ENCODE measurements at places on chromosomes 12 and 14.

DNA sequence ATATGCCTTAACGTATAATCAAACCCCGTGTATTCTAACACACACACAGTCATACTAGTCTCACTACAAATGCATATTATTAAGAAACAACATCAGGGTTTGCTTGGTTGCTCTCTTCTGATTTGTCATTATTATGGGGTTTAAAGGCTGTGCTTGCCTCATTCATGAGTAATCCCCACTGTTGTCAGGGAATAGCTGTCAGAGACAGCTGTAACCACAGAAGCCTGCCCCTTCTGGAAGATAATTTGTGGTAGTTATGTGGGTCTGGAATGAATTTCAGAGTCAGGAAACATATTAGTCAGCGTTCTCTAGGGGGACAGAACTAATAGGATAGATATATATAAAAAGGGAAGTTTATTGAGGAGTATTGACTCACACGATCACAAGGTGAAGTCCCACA, 456.9 kb upstream of the TMEM132C start:
- peaks cover 3% of the 10 kb centered on the region for H3K27me3 ChIP-seq
- H3K27ac ChIP-seq, result peak overlapping the region; percentile 77
- peaks cover 17% of the 10 kb centered on the region for H3K4me1 ChIP-seq

DNA sequence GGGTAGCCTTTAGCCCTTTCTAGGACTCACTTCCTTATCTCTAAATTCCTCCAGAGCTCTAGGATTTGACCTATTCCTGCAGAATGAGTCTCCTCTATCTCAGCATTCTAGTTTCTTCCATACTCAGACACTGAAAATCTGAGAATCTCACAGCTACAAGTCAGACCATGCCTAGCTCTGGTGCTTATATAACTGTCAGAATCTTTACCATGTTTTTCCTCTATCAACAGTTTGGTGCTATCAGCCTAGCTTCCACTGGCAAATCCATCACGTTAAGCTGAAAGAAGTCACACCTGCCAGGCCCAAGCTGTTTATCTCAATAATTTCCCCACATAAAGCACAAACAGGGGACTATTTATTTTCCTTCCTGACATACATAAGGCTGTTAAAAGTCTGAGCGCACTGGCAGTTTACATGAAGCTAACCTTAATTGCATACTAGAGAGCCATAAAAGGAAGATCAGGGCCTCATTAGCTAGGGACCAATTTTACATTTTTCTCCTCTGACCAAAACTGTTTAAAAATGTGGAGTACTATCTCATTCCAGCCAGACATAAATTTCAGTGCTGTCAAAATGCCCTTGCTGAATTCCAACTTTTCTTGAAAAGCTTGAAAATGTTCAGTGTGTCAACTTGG, 270.5 kb downstream of the C12orf75 start:
- no peaks in the 10 kb centered on the region for H3K36me3 ChIP-seq
- H3K27ac ChIP-seq, result no peak overlapping the region
- no peak overlapping the region for H3K4me3 ChIP-seq

GRCh38 chr14:89402363-89402762, 14.7 kb downstream of the FOXN3 start:
- peaks cover 40% of the 10 kb centered on the region for H3K4me1 ChIP-seq
- no peak for DNase-seq
- H3K36me3 ChIP-seq, result peaks cover 17% of the 10 kb centered on the region

DNA sequence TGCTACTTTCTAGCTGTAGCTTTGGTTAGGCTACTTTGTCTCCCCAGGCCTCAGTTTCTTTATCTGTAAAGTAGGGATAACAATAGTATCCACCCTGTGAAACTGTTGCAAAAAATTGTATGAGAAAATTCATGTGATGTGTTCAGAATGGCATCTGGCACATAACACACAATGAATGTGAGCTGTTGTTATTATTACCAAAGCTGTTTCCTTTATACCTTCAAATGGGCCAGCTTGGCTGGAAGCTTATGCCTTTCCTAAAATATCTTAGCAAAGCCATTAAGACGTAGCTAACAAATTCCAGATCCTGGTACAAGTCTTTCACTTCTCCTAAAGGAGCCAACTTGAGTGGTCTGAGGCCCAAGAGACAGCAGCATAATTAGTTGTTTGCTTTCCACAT, 25.2 kb upstream of the MANSC4 start:
- no peak for DNase-seq
- peaks cover 6% of the 10 kb centered on the region for H3K27me3 ChIP-seq
- H3K36me3 ChIP-seq, result peaks cover 16% of the 10 kb centered on the region
- H3K27ac ChIP-seq, result no peak overlapping the region

DNA sequence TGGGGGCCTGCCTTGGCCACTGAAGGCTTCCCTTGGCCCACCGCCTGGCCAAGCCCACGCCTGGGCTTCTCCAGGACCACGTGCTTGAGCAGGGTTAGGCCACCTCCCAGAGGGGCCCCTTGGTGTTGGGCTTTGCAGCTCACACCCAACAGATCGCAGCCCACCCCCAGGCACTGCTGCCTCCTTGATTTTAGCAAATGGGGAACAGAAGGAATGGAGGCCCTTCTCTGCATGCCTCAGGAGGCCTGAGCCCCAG, 23.3 kb downstream of the RAB35 start:
- peaks cover 7% of the 10 kb centered on the region for H3K36me3 ChIP-seq
- H3K4me1 ChIP-seq, result peaks cover 18% of the 10 kb centered on the region
- no peak for DNase-seq
- H3K27me3 ChIP-seq, result no peaks in the 10 kb centered on the region
- no peak overlapping the region for H3K4me3 ChIP-seq
- no peak overlapping the region for H3K27ac ChIP-seq

DNA sequence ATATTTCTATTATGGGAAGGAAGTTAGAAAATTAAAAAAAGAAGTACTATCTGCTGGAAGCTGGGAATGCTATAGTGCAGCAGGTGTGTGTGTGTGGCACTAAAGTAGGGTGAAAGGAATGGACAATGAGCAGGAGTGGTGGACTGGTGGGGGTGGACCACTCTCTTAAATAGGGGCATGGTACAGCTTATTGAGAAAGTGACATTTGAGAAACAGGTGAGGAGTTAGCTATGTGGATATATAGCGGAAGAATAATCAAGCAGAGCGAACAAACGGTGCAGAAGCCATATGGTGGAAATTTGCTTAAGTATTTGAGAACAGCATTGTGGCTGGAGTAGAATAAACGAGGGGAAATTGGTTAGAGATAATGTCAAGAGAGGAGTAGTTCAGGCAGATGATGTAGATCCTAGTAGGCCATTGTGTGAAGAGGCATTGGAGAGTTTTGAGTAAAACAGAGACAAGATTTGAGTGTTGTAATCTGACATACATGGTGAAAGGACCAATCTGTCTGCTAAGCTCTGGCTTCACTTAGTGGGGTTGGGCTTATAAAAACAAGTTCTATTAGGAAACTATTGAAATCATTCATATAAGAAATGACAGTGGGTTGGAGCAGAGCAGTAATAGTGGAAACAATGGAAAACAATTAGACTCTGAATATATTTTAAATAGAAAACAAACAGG, 149.2 kb upstream of the SYT10 start:
- H3K4me3 ChIP-seq, result peak overlapping the region; percentile 8
- H3K4me1 ChIP-seq, result no peaks in the 10 kb centered on the region
- no peaks in the 10 kb centered on the region for H3K27me3 ChIP-seq
- no peak for DNase-seq

- H3K4me1 ChIP-seq, result peaks cover 35% of the 10 kb centered on the region
- no peaks in the 10 kb centered on the region for H3K27me3 ChIP-seq
- no peak for DNase-seq
Observed at GRCh38 chr12:56164345-56164729, 6.2 kb downstream of the MYL6 start.

DNA sequence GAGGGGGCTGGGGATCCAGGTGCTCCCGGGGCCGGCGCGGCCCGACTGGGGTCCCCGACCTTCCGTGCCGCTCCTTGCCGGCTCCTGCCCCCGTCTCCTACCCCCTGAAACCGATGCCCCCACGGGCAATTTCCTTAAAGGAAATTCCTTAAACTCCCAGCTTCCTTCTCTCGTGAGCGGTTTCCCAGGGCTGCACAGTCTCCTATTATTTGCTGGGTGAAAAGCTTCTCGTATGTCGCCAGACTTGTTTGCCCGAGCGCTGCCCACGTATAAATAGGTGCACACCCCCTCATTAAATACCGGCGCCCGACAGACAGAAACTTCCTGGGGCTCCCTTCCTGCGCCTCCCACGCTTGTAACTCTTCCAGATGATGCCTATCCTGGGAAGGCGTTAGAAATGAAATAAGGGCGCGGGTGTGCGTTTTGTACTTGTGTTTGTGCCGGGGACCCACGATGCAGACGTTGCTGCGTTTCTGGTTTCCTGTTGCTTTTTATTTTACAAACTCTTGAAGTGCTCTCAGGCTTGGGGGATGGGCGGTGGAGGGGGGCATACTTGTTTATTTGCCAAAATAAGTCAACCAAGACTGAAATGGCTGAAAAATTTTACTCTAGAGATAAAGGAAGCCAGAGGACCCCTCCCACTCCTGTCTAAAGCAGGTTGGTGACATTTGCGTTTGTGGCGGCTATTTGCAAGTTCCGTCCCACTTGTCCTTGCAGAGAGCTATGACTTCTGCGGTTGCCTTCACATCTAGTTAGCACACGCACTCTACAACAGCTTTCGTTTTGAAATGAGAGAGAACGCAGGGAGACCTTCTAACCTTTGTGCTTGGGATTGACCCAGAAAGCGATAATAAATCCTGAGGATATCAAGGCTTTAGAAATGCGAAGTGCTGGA, 1.0 kb downstream of the HIP1R start:
- H3K27ac ChIP-seq, result peak overlapping the region; percentile 86
- peaks cover 10% of the 10 kb centered on the region for H3K27me3 ChIP-seq
- H3K4me1 ChIP-seq, result peaks cover 29% of the 10 kb centered on the region

GRCh38 chr14:94099006-94099405, 11.5 kb upstream of the IFI27 start:
- no peak overlapping the region for H3K4me3 ChIP-seq
- no peaks in the 10 kb centered on the region for H3K27me3 ChIP-seq
- peak; percentile 39 for DNase-seq
- peaks cover 24% of the 10 kb centered on the region for H3K36me3 ChIP-seq

GRCh38 chr12:70309348-70309747, 56.7 kb upstream of the KCNMB4 start:
- no peaks in the 10 kb centered on the region for H3K27me3 ChIP-seq
- H3K27ac ChIP-seq, result no peak overlapping the region
- H3K4me1 ChIP-seq, result no peaks in the 10 kb centered on the region
- H3K36me3 ChIP-seq, result peaks cover 31% of the 10 kb centered on the region

- no peak overlapping the region for H3K4me3 ChIP-seq
- H3K27me3 ChIP-seq, result no peaks in the 10 kb centered on the region
- no peaks in the 10 kb centered on the region for H3K36me3 ChIP-seq
- H3K27ac ChIP-seq, result no peak overlapping the region
- no peaks in the 10 kb centered on the region for H3K4me1 ChIP-seq
- DNase-seq, result no peak
Observed at GRCh38 chr12:68461645-68462044, 129.5 kb upstream of the MDM1 start.

DNA sequence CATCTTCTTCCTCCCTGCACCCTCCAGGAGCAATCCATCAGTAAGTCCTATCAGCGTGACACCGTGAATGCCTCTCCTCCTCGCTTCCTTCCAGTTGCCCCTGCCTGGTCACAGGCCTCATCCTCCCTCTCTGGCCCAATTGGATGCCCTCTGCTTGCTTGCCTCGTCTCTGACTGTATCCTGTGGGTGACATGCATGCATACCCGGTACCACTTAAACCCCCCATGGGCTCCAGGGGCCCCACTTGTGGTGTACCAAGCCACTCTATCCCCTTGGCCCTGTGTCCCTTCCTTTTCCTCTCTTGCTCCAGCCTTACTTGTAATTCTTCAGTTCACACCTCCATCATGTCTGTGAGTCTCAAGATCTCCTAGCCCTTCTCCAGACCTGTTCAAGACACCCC, 106.0 kb upstream of the RTL1 start:
- peaks cover 3% of the 10 kb centered on the region for H3K27me3 ChIP-seq
- no peak overlapping the region for H3K27ac ChIP-seq
- H3K4me3 ChIP-seq, result no peak overlapping the region
- H3K36me3 ChIP-seq, result no peaks in the 10 kb centered on the region
- DNase-seq, result no peak
- peaks cover 8% of the 10 kb centered on the region for H3K4me1 ChIP-seq

DNA sequence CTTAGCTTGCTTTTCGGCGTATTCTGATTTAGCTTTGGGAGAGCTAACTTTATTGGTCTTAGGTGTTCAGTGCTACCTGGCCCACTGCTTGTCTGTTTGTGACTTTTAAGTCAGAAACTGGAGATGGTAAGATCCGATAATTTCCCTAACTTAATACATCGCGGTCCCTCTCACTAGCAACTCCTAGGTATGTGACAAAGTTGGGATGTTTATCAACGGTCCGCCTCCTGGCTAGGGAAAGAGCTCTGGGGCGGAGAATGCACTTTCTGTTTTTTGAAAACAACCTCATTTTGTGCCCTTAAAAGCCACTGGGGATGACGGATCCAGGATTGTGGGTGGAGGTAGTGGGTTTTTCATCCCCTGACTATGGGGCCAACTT, 1.2 kb downstream of the CDKN1B start:
- no peak for DNase-seq
- H3K36me3 ChIP-seq, result peaks cover 38% of the 10 kb centered on the region
- peak overlapping the region; percentile 98 for H3K4me3 ChIP-seq
- peaks cover 37% of the 10 kb centered on the region for H3K4me1 ChIP-seq
- peak overlapping the region; percentile 84 for H3K27ac ChIP-seq
- no peaks in the 10 kb centered on the region for H3K27me3 ChIP-seq

DNA sequence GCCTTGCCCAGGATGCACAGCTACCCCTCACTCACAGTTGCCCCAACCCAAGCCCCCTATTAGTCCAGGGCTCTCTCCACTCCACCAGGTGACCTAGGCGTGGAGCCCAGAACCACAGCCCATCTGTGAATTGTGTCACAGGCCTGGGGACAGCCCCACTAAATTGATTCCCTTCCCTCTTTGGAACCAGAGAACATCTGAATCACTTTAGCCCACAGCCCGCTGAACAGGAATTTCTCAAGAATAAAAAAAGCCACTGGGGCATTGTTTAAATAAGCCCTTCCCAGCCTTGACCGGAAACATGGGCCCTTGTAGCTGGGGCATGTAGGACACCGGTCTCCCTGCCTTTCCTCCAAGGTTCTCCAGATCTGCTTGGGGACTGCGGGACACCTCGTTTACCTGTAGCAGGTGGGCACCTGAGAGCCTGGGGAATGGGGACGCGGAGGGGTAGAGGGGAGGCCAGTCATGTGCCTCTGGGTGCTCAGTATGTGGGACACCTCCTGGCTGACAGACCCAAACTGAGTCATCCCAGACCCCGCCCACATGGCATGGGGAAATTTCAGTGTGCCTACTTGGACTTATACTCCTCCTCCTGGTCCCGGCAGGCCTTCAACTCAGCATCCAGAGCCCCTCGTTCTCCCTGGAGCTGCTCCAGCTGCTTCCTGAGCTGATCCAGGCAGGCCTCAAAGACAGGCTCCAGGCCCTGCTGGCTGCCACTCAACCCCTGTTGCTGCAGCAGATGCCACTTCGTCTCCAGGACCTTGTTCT, 1.3 kb downstream of the KRT78 start:
- H3K4me1 ChIP-seq, result peaks cover 12% of the 10 kb centered on the region
- no peaks in the 10 kb centered on the region for H3K36me3 ChIP-seq
- H3K27me3 ChIP-seq, result peaks cover 12% of the 10 kb centered on the region
- DNase-seq, result no peak

- H3K36me3 ChIP-seq, result peaks cover 26% of the 10 kb centered on the region
- no peak overlapping the region for H3K27ac ChIP-seq
- no peak overlapping the region for H3K4me3 ChIP-seq
Observed at GRCh38 chr14:90266441-90267154, 10.2 kb downstream of the PSMC1 start.

- H3K36me3 ChIP-seq, result peaks cover 4% of the 10 kb centered on the region
- H3K27ac ChIP-seq, result no peak overlapping the region
- no peak for DNase-seq
- H3K4me3 ChIP-seq, result peak overlapping the region; percentile 65
- H3K27me3 ChIP-seq, result peaks cover 84% of the 10 kb centered on the region
- H3K4me1 ChIP-seq, result peaks cover 15% of the 10 kb centered on the region
Observed at GRCh38 chr12:57734591-57734990, 4.0 kb downstream of the AGAP2 start.
